Astrocyte (in vitro differentiated cells and primary cell): ENCODE measurements at places on chromosomes 7 and 10. TPM values are rescaled to one million over a fixed set of nuclear protein-coding genes. Genes with fewer than 3 reads are reported as not detected.
A peak's percentile ranks its signal among the peaks of the same experiment; 100 is the strongest.

C10orf67 gene
- total RNA-seq, result 0.27 and 0.46 TPM in 2 replicates

GRCh38 chr7:78690174-78690573 is 763.3 kb downstream of the MAGI2 start:
- no peaks in the 10 kb centered on the region for H3K27me3 ChIP-seq
- no peak overlapping the region for H3K27ac ChIP-seq
- no peak overlapping the region for H3K4me3 ChIP-seq
- H3K36me3 ChIP-seq, result no peaks in the 10 kb centered on the region
- DNase-seq, result no peak

DNA sequence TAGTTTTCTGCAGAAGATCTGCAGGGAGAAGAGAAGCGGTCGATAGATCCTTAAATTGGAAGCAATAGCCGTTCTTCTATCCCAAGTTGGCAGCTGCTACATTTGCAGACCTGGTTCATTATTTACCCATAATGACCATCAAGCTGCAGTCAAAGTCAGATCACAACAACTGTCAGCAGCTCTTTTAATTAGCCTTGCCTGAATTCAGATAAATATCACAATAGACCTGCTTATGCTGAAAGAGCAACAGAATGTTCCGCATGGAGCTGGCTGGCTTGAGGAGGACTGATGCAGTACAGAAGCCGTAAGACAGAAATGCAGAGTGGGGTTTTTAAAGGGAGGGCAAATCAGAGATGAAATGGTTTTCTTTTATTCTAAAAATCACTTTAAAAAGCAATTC is 109.4 kb downstream of the HIBADH start:
- no peak overlapping the region for H3K4me3 ChIP-seq
- H3K27ac ChIP-seq, result no peak overlapping the region
- H3K4me1 ChIP-seq, result no peaks in the 10 kb centered on the region

DNA sequence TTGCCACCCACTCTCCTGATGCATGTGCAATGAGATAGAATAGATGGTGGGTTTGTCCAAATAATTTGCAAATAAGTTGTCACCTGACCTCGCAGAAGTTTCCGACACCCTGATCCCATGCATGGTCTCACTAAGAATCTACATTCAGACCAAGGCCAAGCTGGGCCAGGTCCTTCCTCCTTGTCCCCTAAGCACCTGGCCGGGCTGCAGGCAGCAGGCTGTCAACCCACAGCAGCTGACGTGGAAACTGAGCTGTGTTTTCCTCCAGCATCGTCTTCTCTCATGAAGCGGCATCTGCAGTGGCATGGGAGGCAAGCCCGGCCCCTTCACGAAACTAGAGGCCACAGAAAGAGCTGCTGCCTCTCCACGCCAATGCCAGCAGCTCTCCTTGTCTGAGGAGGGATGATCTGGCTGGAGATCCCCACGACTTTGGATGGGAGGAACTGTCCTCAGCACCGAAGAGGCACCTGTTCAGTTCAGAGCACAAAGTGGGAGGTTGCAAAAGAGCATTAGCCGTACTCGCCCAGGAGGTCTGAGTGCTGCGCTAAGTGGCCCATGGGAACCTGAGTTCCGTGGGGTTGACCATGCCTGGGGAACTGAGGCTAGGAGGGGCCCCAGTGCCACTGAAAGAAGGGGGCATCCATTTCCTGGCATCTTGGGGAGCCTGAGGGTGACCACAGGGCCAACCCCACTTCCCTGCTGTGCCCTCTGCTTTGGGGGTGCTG is 110.5 kb upstream of the INSIG1 start:
- H3K36me3 ChIP-seq, result no peaks in the 10 kb centered on the region
- no peak overlapping the region for H3K4me3 ChIP-seq
- H3K27ac ChIP-seq, result no peak overlapping the region
- H3K4me1 ChIP-seq, result no peaks in the 10 kb centered on the region

STAMBPL1 gene
- 1.4 and 1.5 TPM in 2 replicates for total RNA-seq

- no peak overlapping the region for H3K4me3 ChIP-seq
- H3K27me3 ChIP-seq, result no peaks in the 10 kb centered on the region
- DNase-seq, result no peak
- peaks cover 3% of the 10 kb centered on the region for H3K4me1 ChIP-seq
- H3K36me3 ChIP-seq, result peaks cover 10% of the 10 kb centered on the region
Measured at GRCh38 chr10:1115607-1115955, 59.4 kb downstream of the WDR37 start.

IRF5 gene
- total RNA-seq, result 0.36 TPM in 1 of 2 replicates, not detected in the other

NKX1-2 gene
- 0.07 TPM in 1 of 2 replicates, not detected in the other for total RNA-seq

PRLHR gene
- not detected in 2 replicates for total RNA-seq

GRCh38 chr7:118304100-118304499 is 79.6 kb downstream of the ANKRD7 start:
- H3K27me3 ChIP-seq, result no peaks in the 10 kb centered on the region
- no peak for DNase-seq
- no peak overlapping the region for H3K4me3 ChIP-seq
- no peaks in the 10 kb centered on the region for H3K4me1 ChIP-seq

DNA sequence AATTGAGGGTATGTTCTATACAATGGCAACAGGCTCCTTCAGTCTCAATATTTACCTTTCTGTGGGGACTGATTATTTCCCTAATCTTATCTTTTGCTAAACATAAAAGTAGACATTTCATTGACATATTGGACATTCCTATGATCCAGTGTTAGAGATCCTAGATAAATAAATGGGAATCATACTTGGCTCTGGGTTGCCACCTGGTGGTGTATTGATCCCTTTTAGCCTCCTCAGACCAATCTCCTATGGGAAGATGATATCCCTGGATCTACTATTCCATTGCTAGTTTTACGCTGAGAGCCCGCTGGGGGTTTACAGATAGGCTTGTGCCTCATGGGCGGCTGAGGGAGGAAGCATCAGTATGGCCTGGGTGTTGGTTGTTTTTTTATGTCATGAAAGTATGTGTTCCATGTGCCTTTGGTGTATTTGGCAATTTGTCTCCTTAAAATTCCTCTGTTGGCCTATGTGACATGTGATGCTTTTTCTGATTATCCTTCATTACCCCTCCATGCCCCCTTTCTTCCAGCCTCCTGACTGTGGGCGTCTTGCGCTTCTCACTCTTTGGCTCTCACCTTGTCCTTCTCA is 18.8 kb downstream of the CELF2 start:
- H3K27ac ChIP-seq, result no peak overlapping the region
- no peaks in the 10 kb centered on the region for H3K27me3 ChIP-seq
- H3K4me3 ChIP-seq, result no peak overlapping the region
- peak; percentile 29 for DNase-seq

GRCh38 chr7:84337429-84337828 is 142.8 kb upstream of the SEMA3A start:
- no peak overlapping the region for H3K4me3 ChIP-seq
- H3K27ac ChIP-seq, result no peak overlapping the region
- DNase-seq, result peak; percentile 88
- peaks cover 10% of the 10 kb centered on the region for H3K4me1 ChIP-seq
- no peaks in the 10 kb centered on the region for H3K27me3 ChIP-seq

GRCh38 chr10:129179972-129180678 is 286.9 kb upstream of the MGMT start:
- no peaks in the 10 kb centered on the region for H3K4me1 ChIP-seq
- H3K36me3 ChIP-seq, result no peaks in the 10 kb centered on the region
- no peak for DNase-seq
- no peaks in the 10 kb centered on the region for H3K27me3 ChIP-seq
- no peak overlapping the region for H3K4me3 ChIP-seq

DNA sequence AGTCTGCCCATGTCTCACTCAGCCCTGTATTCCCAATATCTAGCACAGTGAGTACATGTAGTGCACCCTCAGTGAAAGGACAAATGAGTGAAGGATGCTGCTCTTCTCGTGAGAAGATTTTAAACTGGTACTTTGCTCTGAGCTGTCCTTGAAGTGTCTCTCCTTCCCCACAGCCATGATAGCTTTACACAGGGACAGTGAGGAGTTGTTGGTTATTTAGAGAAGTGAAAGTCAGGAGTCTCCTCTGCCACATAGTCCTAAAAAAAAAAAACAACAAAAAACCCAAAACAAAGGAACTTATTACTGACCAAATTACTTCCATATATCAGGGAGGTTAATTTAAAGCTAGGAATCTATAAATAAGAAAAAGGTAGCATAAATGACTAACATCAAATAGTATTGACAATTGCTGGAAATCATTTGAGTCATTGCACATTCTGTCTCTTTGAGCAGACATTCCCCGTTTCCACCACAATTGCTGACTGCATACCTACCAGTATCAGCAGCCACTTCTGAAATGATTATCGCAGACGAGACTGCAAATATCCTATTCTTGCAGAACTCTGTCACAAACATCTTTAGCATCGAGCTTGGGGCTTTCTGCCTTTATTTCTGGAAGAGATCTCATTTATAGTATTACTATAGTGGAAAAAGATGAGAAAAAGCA is 202.1 kb downstream of the PTEN start:
- H3K4me3 ChIP-seq, result no peak overlapping the region
- DNase-seq, result peak; percentile 37
- H3K27ac ChIP-seq, result no peak overlapping the region
- H3K27me3 ChIP-seq, result no peaks in the 10 kb centered on the region

- no peak overlapping the region for H3K4me3 ChIP-seq
- H3K36me3 ChIP-seq, result no peaks in the 10 kb centered on the region
- H3K27ac ChIP-seq, result no peak overlapping the region
Measured at GRCh38 chr7:44750921-44751571, 2.4 kb downstream of the ZMIZ2 start.

DNA sequence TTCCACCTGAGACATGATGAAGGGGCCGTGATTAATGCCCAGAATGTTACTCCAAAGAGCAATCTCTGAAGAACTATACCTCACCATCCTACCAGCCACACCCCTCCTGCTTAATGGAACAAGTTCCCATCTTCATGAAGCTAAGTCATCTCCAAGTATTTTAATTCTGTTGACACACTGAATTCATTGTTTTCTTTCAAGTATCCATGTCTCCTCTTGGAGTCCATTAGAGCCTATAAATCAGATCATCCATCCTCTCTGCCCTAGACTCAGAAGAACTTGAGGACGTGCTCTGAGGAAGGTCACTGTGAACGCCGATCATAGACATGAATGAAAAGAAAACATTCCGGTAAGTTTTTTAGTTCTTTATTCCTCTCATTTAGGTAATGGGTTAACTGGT is 126.8 kb downstream of the RSU1 start:
- H3K27me3 ChIP-seq, result no peaks in the 10 kb centered on the region
- H3K36me3 ChIP-seq, result no peaks in the 10 kb centered on the region
- no peak overlapping the region for H3K4me3 ChIP-seq

GRCh38 chr7:79282070-79282694 is 171.3 kb downstream of the MAGI2 start:
- H3K4me1 ChIP-seq, result peaks cover 19% of the 10 kb centered on the region
- H3K27ac ChIP-seq, result peak overlapping the region; percentile 68
- no peaks in the 10 kb centered on the region for H3K27me3 ChIP-seq
- no peak overlapping the region for H3K4me3 ChIP-seq
- H3K36me3 ChIP-seq, result no peaks in the 10 kb centered on the region
- DNase-seq, result peak; percentile 59

- peaks cover 21% of the 10 kb centered on the region for H3K36me3 ChIP-seq
- DNase-seq, result no peak
- H3K4me3 ChIP-seq, result no peak overlapping the region
- no peaks in the 10 kb centered on the region for H3K27me3 ChIP-seq
- H3K4me1 ChIP-seq, result peaks cover 17% of the 10 kb centered on the region
Measured at GRCh38 chr7:116236020-116236630, 25.8 kb downstream of the TES start.

DNA sequence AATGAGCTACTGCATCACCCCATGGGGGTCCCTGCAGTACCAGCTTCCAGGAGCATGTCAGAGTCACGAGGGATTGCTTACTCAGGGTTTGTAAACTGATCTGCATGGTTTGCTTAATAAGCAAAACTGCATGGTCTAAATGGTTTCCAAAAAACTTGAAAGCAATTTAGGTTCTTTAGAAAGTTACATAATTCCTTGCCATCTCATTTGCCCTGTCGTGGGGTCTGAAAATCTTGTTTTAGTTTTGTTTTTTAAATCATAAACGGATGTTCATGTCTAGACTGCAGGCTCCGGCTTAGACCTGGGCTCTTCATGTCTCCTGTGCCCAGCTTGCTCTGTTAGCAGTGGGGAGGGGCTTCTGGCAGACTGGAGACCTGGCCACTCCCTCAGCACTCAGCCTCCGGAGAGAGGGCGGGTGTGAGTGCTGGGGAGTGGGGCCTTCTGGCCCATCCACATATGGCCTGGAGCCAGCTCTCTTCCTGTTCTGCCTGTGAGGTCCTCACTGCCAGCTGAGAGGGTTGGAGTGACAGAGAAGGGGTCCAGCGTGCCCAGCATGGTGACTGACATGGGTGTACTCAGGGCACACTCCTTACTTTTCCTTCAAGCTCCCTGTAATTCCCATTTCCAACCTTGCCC is 17.5 kb downstream of the PRF1 start:
- H3K27me3 ChIP-seq, result peaks cover 16% of the 10 kb centered on the region
- H3K27ac ChIP-seq, result no peak overlapping the region
- H3K4me3 ChIP-seq, result no peak overlapping the region

DNA sequence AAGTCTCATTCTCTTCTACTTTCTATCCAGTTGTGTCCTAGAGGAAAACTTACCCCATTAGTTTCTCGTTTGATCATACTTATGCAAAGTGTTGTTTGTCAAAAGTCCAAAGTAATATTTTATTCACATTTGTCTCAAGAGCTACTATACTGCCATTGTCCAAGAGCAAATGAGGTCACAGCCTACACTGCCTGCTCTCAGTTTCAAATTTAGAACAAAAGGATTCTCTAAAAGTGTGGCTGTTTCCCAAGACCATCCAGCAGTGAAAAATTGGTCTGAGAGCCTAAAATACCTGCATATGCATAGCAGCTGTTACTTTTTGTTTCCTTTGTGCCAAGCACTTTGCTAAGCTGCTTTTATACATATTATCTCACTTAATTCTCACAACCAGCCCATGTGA is 439.5 kb upstream of the NFE2L3 start:
- H3K4me1 ChIP-seq, result no peaks in the 10 kb centered on the region
- H3K4me3 ChIP-seq, result no peak overlapping the region
- no peak for DNase-seq
- no peaks in the 10 kb centered on the region for H3K36me3 ChIP-seq

C7orf33 gene
- total RNA-seq, result not detected in 2 replicates

DNA sequence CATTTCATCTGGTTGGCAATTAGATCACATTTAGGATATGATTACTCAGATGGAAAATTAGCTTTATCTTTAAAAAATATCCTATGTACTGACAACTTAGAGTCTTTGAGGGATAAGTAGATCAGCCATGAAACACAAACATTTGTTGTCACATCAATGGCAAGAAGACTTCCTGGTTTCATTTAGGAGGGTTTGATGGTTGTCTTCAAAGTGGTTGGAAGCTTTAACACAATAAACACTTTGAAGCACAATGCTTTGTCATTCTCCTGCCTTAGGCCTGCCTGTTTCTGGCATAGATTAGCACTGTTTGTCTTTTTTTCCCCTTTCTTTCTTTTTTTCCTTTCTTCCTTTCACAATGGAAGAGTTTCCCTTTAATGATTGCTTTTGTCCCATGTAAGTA is 20.5 kb downstream of the INHBA start:
- H3K27ac ChIP-seq, result no peak overlapping the region
- H3K36me3 ChIP-seq, result peaks cover 8% of the 10 kb centered on the region
- peaks cover 5% of the 10 kb centered on the region for H3K4me1 ChIP-seq
- H3K27me3 ChIP-seq, result no peaks in the 10 kb centered on the region
- no peak overlapping the region for H3K4me3 ChIP-seq

- H3K27me3 ChIP-seq, result peaks cover 3% of the 10 kb centered on the region
- H3K36me3 ChIP-seq, result peaks cover 9% of the 10 kb centered on the region
- peaks cover 3% of the 10 kb centered on the region for H3K4me1 ChIP-seq
- H3K4me3 ChIP-seq, result no peak overlapping the region
- DNase-seq, result no peak
Measured at GRCh38 chr7:44063894-44064651, 1.3 kb downstream of the PGAM2 start.

GRCh38 chr10:77835669-77836086 is 90.9 kb downstream of the DLG5 start:
- no peaks in the 10 kb centered on the region for H3K27me3 ChIP-seq
- H3K4me3 ChIP-seq, result no peak overlapping the region
- H3K36me3 ChIP-seq, result peaks cover 14% of the 10 kb centered on the region
- no peak overlapping the region for H3K27ac ChIP-seq
- DNase-seq, result peak; percentile 8

IFRD1 gene
- 101 TPM in 2 replicates for total RNA-seq
